Pancreas (tissue), 10 donors: ENCODE measurements at places on chromosomes 11 and 22. TPM values are rescaled to one million over a fixed set of nuclear protein-coding genes. Genes with fewer than 3 reads are reported as not detected.

PRR5L gene
- 2.1 TPM for total RNA-seq

TMEM138 gene
- 10.8 TPM for total RNA-seq

NRGN gene
- not detected for total RNA-seq

CSF2RB gene
- total RNA-seq, result 4.3 TPM

PANX2 gene
- 0.31 TPM for total RNA-seq

DNA sequence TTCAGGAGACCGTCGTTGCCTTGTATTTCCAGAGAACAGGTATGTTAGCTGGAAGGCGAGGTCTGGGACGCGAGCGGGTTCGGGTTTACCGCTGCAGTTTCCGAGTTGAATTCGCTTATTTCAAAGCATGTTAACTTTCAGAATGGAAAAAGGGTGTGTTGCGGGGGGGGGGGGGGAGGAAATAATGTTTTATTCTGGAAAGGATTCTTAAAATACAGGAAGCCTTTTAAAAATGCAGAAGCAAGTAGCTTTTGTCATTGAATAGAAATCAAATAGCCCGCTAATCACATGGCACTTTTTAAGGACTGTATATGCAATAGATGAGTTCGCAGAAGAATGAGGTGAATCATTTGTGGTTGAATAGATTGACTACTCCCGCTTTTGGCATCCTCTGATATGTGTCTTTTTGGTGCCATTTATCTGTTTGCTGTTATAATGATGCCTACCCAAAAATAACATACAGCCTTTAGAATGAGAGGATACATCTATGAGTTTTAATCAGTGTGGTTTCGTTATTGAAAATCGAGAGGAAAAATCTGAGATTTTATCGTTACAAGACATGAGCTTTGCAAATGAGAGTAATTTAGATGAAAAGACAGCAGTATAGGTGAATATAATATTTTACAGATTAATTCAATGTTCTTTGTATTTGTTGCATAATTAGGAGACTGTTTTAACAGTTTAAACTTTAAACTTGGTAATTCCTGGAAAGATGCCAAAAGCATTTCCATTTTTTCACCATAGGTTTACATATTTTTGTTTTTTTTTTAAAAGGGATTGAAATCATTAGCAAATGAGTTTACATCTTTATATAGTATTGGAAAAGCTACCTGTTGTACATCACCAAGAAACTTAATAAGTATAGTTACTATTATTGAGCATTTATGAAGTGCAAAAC lies 1.7 kb downstream of the PDE3B start:
- H3K4me1 ChIP-seq, result peaks cover 18% of the 10 kb centered on the region
- no peaks in the 10 kb centered on the region for H3K36me3 ChIP-seq
- H3K27ac ChIP-seq, result peak overlapping the region; percentile 93
- no peaks in the 10 kb centered on the region for H3K27me3 ChIP-seq
- no peak for DNase-seq
- peak overlapping the region; percentile 81 for H3K4me3 ChIP-seq

DNA sequence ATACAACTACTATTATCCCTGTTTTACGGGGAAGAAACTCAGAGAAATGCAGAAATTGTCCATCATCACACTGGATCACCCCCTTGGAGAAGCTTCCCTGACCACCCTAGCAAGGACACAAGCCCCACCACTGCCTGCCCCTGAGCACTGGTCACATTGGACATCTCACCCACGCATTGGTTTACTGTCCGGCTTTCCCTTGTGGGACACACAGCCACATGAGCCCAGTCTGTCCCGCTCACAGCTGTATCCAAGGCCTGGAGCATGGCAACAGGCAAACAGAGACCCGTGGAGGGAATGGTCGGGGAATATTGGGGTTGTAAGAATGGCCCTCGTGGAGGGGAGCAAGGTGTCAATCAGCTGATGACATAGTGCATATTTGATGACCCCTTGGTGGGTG lies 42.7 kb upstream of the FGF3 start:
- no peak overlapping the region for H3K4me3 ChIP-seq
- H3K36me3 ChIP-seq, result no peaks in the 10 kb centered on the region
- no peak for DNase-seq
- no peaks in the 10 kb centered on the region for H3K27me3 ChIP-seq
- H3K27ac ChIP-seq, result no peak overlapping the region

- DNase-seq, result no peak
- peaks cover 11% of the 10 kb centered on the region for H3K4me1 ChIP-seq
- no peak overlapping the region for H3K4me3 ChIP-seq
- H3K27me3 ChIP-seq, result no peaks in the 10 kb centered on the region
- H3K27ac ChIP-seq, result no peak overlapping the region
- H3K36me3 ChIP-seq, result no peaks in the 10 kb centered on the region
Measured at GRCh38 chr11:44999068-44999467, 48.4 kb upstream of the TP53I11 start.

- H3K4me1 ChIP-seq, result no peaks in the 10 kb centered on the region
- no peak overlapping the region for H3K27ac ChIP-seq
- no peak overlapping the region for H3K4me3 ChIP-seq
- DNase-seq, result no peak
- H3K27me3 ChIP-seq, result no peaks in the 10 kb centered on the region
Measured at GRCh38 chr22:29541845-29542244, 11.7 kb downstream of the THOC5 start.

- H3K27me3 ChIP-seq, result no peaks in the 10 kb centered on the region
- no peak overlapping the region for H3K4me3 ChIP-seq
- no peaks in the 10 kb centered on the region for H3K4me1 ChIP-seq
- no peak for DNase-seq
- H3K36me3 ChIP-seq, result no peaks in the 10 kb centered on the region
- H3K27ac ChIP-seq, result no peak overlapping the region
Measured at GRCh38 chr22:46519377-46519776, 18.0 kb downstream of the CELSR1 start.

GRCh38 chr22:24706054-24706453 lies 68.5 kb downstream of the PIWIL3 start:
- H3K4me3 ChIP-seq, result no peak overlapping the region
- no peaks in the 10 kb centered on the region for H3K36me3 ChIP-seq
- H3K27me3 ChIP-seq, result no peaks in the 10 kb centered on the region
- H3K27ac ChIP-seq, result no peak overlapping the region
- no peaks in the 10 kb centered on the region for H3K4me1 ChIP-seq

DNA sequence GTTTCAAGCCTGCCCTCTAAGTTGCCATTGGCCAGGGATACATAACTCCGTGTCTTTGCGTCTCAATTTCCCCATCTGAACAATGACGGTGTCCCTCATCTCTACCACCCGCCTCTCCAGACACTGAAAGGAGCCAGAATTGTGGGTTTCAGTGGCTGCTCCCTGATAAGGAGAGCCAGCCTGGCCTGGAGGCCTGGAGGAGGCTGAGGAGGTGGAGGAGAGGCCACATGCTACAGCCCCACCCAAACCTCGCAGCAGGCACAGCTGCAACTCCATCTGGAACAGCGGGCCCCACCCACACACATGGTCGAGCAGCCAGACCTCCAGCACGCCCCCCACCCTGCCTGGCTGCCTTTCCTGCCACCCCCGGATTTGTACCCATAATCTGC lies 34.4 kb upstream of the CD82 start:
- H3K36me3 ChIP-seq, result no peaks in the 10 kb centered on the region
- DNase-seq, result no peak
- H3K4me3 ChIP-seq, result no peak overlapping the region
- no peak overlapping the region for H3K27ac ChIP-seq
- no peaks in the 10 kb centered on the region for H3K27me3 ChIP-seq
